H1 (cell line): ENCODE measurements at places on chromosomes 5 and 9. TPM values are rescaled to one million over a fixed set of nuclear protein-coding genes. Genes with fewer than 3 reads are reported as not detected.

Gene SPINK13
- total RNA-seq: not detected in 2 replicates

Gene DMRT2
- total RNA-seq: 0.61 and 0.93 TPM in 2 replicates

Gene SYNPO
- total RNA-seq: 1.9 and 2.3 TPM in 2 replicates

Gene OR13J1
- total RNA-seq: not detected in 2 replicates

DNA sequence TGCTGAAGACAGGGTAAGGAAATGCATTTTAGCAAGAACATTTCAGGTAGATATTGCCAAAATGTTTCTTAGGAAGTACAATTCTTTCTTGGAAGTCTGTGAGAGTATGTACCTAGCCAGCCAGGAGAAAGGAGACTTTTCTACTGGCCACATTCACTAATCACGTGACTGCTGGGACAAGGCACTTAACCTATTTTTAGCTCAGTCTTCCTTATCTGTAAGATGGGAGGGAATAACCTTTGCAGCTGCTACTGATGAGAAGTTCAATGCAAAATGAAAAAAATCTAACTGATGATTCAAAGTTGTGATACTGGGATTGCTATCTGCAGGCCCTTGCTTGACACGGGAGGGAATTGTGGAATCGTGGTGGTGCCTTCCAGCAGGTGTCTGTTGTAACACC, 42.6 kb upstream of the SLC28A3 start:
- H3K4me3 ChIP-seq: no peak overlapping the region
- H3K27me3 ChIP-seq: no peaks in the 10 kb centered on the region
- no peaks in the 10 kb centered on the region for H3K36me3 ChIP-seq
- no peak overlapping the region for H3K27ac ChIP-seq
- no peaks in the 10 kb centered on the region for H3K4me1 ChIP-seq

DNA sequence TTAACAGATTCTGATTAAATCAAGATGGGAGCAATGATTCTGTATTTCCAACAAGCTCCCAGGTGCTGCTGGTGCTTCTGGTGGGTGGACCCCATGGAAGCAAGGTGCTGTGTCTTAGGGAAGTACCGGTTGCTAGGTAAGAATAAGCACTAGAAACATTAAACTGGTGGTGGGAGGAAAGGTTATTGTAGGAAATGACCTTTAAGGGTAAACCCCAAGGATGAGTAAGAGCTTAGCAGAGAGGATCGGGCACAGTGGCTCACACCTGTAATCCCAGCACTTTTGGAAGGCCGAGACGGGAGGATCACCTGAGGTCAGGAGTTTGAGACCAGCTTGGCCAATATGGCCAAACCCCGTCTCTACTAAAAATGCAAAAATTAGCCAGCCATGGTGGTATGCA, 16.2 kb upstream of the CREBRF start:
- no peak for DNase-seq
- no peak overlapping the region for H3K27ac ChIP-seq
- no peak overlapping the region for H3K4me3 ChIP-seq
- H3K36me3 ChIP-seq: no peaks in the 10 kb centered on the region
- H3K27me3 ChIP-seq: no peaks in the 10 kb centered on the region

GRCh38 chr9:77712533-77713130, 64.5 kb upstream of the GNA14 start:
- no peaks in the 10 kb centered on the region for H3K36me3 ChIP-seq
- H3K27me3 ChIP-seq: no peaks in the 10 kb centered on the region
- DNase-seq: no peak
- H3K4me1 ChIP-seq: peaks cover 10% of the 10 kb centered on the region; the same call in 1 of the 2 replicates
- no peak overlapping the region for H3K4me3 ChIP-seq
- H3K27ac ChIP-seq: no peak overlapping the region

DNA sequence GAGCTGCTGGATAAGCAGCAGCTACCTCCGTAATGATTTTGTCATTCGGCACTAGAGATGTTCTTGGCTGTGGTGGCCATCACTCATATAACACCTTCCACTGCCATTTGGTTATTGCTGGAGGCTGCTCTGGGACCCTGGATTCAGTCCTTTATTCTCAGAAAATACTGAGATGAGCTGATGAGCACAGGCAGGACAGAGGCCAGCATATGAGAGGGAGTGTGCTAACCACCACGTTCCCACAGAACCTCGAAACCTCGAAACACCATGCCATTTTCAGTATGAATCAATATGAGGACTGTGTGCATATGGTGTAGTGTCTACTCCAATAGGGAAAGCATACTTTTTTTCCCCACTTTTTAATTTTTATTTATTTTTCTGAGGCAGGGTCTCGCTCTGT, 56.6 kb downstream of the ADAM19 start:
- no peak overlapping the region for H3K27ac ChIP-seq
- DNase-seq: no peak

GRCh38 chr5:173778784-173779304, 109.3 kb upstream of the CPEB4 start:
- no peaks in the 10 kb centered on the region; the same call in none of the 2 replicates for H3K4me1 ChIP-seq
- no peak overlapping the region for H3K4me3 ChIP-seq
- no peaks in the 10 kb centered on the region; the same call in 1 of the 2 replicates for H3K27me3 ChIP-seq
- DNase-seq: no peak
- H3K36me3 ChIP-seq: no peaks in the 10 kb centered on the region

- H3K4me3 ChIP-seq: no peak overlapping the region
- H3K27me3 ChIP-seq: no peaks in the 10 kb centered on the region
- H3K36me3 ChIP-seq: no peaks in the 10 kb centered on the region
- H3K4me1 ChIP-seq: no peaks in the 10 kb centered on the region
Measured at GRCh38 chr5:143760131-143760505, 51.8 kb upstream of the HMHB1 start.
